ENCODE measurements at places on chromosomes 12 and 14. TPM values are rescaled to one million over a fixed set of nuclear protein-coding genes. Genes with fewer than 3 reads are reported as not detected.

GRCh38 chr14:104151566-104152245 is 13.3 kb downstream of the KIF26A start:
- DNase-seq = no peak
- no peaks in the 10 kb centered on the region for H3K4me1 ChIP-seq
- no peak overlapping the region for H3K27ac ChIP-seq
- no peak overlapping the region for H3K4me3 ChIP-seq
- H3K27me3 ChIP-seq = no peaks in the 10 kb centered on the region
- no peaks in the 10 kb centered on the region for H3K36me3 ChIP-seq

Gene TMEM179
- total RNA-seq = not detected

Gene DDX23
- 144 TPM for total RNA-seq

- DNase-seq = no peak
- H3K36me3 ChIP-seq = no peaks in the 10 kb centered on the region
- peaks cover 3% of the 10 kb centered on the region for H3K27me3 ChIP-seq
- H3K4me1 ChIP-seq = no peaks in the 10 kb centered on the region
- H3K4me3 ChIP-seq = no peak overlapping the region
Measured at GRCh38 chr14:24972844-24973243, 77.1 kb downstream of the STXBP6 start.

GRCh38 chr12:124172636-124173035 is 122.3 kb upstream of the RFLNA start:
- DNase-seq = no peak
- H3K36me3 ChIP-seq = no peaks in the 10 kb centered on the region
- H3K4me3 ChIP-seq = no peak overlapping the region
- peaks cover 6% of the 10 kb centered on the region for H3K27me3 ChIP-seq
- no peak overlapping the region for H3K27ac ChIP-seq

Gene ANKS1B
- 0.17 TPM for total RNA-seq
